ENCODE measurements at places on chromosomes 12 and 14.

DNA sequence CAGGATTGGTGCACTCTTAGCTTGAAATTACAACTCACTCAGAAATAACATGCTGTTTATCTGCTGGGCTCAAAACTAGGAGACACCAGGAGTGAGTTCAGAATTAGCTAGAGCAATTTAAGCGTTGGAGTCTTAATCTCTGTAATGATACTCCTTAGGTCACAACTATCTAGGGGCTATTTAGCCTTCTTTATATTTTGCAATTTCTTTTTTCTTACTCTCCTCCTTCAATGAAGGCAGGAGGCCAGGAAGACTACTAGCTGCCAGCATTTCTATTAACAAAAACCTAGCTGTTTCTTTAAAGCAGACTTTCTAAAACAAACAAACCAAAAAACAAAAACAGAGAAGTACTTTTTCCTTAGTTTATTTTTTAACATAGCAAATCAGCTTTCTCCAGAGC lies 226.2 kb downstream of the TRHDE start:
- DNase-seq, result no peak

DNA sequence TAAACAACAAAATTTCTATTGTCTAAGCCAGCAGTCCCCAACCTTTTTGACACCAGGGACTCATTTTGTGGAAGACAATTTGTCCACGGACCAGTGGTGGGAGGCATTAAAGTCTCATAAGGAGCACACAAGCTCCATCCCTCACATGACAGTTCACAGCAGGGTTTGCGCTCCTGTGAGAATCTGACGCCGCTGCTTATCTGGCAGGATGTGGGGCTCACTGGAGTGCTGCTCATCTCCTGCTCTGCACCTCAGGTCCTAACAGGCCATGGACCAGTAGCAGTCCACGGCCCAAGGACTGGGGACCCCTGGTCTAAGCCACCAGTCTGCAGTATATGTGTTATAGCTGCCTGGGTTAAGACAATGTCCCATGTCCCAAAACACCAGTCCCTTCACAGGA lies 27.2 kb downstream of the VCPKMT start:
- no peak for DNase-seq

DNA sequence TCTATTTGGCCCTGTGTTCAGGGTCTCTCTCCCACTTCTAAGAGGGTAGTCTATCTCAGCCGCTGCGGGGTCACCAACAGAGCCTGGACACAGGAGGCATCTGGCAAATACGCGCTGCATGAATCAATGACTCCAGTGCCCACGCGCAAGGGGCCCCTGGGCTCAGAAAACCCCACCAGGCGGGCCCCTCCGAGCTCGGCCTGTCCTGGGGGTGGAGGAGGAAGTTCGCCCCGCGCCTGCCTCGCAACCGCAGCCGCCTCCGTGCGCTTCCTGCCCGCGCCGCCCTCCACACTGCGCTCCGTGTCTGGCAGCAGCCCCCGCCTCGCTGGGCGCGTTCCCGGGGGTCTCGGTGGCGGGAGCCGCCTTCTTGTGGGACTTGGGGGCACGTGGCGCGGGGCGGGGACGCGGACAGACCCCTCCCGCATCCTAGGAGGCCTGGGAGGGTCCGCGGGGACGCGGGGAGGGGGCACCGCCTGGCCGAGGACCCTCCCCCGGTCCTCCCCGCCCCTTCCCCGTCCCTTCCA lies 811 bp upstream of the FBRSL1 start:
- no peak for DNase-seq

DNA sequence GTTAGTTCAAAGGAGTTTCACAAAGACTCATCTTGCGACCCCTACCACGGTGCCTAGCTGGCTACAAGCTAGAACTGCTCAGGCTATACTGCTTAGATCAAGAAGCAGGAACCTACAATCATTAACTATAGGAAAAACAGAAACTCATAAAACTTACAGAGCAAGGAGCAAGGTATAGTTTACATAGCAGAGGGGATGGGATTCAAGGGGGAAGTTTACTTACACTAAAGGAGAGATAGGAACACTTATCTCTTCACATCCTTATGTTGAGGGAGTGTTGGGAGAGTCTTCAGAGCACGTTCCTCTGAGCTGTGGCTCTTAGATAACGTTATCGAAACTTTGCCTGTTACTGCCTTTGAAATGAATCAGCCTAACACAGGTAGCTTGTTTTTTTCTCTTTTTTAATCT lies 58.1 kb downstream of the FSCB start:
- no peak for DNase-seq

DNA sequence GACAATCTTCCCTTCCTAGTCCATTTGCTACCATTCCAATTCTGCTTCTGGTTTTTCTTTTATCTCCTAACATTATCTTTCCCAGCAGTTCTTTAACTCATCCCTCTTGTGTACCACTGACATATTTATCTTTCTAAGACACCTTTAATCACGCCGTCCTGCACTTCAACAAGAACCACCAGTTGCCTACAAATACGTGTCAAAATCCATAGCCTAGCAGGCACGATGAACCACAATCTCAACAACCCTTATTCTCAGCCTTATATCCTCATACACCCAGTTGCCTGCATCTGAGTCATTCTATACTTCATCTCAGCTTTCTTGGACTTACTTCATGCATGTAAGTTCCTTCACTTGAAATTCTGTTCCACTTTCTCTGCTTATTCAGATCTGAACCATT lies 16.4 kb upstream of the ST8SIA1 start:
- no peak for DNase-seq

DNA sequence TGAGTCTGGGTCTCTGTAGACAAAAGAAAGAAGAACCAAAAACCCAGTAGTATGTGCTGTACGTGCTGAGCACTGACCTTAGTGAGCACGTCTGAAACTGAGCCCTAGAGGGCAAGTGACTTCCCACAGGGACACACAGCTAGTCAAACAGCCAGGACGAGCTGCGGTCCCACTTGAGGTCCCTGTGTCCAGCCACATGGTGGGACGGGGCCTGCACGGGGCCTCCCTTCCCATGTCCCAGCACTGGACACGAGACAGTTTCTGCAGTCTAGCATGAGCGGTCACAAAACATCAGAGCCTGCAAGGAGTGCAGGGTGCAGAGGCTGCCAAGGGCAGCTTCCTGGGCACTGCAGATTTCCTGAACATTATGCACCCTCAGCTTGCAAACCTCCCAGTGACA lies 121.6 kb downstream of the NCOR2 start:
- DNase-seq, result no peak

DNA sequence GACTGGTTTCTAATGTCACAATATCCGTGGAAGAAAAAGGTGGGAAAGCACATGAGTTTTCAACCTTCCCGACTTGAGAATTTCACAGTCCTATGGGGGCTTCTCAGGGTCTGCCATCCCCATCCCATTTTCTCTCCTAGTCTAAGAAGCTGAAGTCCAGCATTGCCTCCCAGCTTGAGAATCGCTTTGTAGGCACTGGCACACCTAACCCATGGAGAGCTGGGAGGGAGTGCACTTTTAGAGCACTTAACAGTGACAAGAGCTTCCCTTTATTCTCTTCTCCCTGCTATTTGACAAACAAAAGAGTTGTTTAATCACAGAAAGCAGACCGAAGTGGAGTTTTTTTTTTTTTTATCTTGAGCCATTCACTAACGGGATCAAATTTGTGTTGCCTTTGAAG lies 22.8 kb upstream of the SRRM4 start:
- DNase-seq, result no peak

DNA sequence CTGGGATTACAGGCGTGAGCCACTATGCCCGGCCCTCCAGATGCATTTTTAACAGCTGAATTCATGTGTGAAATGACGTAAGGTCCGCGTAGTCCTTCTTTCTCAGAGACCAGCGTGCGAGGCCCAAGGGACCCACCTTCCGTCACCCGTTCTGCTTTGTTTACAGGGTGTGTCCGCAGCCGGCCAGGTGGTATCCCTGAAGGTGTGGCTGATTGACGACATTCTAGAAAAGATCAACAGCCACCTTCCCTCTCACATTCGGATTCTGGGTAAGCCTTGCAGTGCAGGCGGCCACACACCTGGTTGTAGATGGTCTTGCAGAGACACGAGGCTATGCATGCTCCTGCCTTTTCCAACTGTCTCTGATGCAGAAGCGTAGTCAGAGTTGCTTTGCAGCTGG lies 9.9 kb downstream of the PUS1 start:
- DNase-seq, result no peak

DNA sequence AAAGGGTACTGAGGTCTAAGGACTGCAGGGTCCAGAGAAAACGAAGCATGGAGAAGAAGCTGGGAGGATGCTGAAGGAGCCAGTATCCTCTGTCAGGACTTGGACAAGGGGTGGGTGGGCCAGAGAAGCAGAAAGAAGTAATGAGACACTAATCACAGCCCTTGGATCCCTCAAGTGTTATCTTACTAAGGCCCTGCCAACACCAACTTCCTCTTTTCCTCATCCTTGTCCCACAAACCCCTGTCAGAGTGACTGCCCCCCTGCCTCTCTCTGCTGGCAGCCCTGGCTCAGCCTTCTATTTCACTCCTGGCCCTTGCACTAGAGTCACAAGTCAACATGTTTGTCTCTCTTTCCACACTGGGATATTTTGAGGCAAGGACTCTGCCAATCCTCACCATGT lies 3.8 kb upstream of the ASIC1 start:
- DNase-seq, result no peak

- DNase-seq, result no peak
Observed at GRCh38 chr14:96497586-96497985, 4.6 kb upstream of the PAPOLA start.

DNA sequence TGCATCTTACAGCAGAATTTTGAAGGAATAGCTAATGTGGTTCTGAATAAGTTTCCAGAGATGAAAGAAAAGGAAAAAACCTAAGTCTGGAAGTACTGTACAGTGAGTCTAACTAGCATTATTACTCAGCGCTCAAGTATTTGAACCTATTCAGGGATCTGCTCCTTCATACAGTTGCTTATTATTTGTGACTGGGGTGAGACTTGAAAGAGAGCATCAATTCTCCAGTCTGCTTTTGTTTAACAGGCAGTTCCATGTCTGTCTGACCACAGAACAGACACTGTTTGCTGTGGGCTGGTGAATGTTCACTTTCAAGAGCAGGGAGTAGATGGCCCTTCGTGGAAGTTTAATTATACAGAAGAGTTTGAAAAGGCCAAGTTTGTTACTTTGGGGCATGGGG lies 9.3 kb downstream of the ETV6 start:
- DNase-seq, result no peak

- DNase-seq, result no peak
Observed at GRCh38 chr12:49295082-49295936, at the start of gene PRPH. PRPH (plus strand) TSS chr12:49295147; CDS start chr12:49295201, 54 bp downstream.

GRCh38 chr14:101839236-101839635 lies 77.7 kb downstream of the PPP2R5C start:
- DNase-seq, result no peak

DNA sequence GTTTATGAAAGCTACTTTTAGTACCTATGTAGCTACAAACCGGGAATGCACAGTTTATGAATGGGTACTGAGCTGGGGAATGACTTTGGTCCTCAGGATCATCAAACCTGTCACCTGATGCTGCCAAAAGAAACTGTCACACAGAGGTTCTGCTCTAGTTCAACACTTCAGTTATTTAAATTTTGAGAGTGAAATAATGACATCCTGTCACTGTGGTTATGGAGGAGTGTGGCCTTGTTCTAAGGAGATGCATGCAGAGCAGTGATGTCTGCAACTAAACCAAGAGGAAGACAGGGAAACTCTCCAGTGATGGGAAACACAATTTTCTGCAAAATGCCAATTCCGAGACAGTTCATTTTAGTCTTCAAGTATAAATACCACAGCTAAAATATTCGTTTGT lies 4.8 kb upstream of the AEBP2 start:
- DNase-seq, result no peak

DNA sequence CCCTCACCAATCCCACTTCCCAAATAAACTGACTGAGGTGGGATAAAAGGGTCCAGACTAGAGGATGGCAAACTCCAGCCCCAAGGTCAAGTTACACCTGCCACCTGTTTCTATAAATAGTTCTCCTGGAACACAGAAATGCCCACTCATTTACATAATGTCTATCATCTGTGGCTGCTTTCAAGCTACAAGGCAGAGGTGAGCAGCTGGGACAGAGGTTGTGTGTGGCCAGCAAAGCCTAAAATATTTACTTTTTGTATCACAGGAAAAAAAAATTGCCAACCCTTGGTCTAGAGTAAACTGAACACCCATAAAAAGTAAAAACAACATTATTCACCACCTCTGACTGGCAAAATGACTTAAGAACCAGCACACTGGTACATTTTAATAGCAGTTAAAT lies 269.4 kb downstream of the RGS6 start:
- DNase-seq, result no peak

DNA sequence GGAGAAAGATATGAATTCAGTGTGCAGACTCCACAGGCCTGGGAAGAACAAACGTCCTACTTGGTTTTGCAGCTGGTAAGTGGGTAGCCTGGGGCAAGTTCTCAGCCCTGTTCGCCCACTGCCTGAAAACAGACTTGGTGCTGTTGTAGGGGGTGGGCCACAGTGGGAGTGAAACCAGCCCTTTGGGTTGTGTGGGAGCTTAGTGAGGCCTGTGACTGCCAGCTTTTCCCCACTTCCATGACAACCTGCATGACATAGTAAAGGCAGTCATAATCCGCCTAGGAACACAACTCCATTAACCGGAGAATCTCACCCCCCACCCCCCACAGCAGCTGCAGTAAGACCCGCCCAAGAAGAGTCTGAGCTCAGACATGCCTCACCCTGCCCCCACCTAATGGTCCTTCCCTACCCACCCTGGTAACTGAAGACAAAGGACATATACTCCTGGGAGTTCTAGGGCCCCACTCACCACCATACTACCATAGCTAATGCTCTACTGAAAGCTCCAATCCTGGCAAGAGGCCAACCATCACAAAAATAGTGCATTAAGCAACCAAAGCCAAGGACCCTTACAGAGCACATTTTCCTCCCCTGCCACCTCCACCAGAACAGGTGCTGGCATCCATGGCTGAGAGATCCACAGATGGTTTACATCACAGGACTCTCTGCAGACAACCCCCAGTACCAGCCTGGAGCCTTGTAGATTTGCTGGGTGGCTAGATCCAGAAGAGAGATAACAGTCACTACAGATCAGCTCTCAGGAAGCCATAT lies 39.8 kb upstream of the LMNTD1 start:
- DNase-seq, result no peak

GRCh38 chr12:116726694-116727093 lies 11.2 kb downstream of the SPRING1 start:
- DNase-seq, result no peak
